Activated CD4-positive, CD25-positive, alpha-beta regulatory T cell (primary cell): ENCODE measurements at places on chromosomes 13 and 19.

DNA sequence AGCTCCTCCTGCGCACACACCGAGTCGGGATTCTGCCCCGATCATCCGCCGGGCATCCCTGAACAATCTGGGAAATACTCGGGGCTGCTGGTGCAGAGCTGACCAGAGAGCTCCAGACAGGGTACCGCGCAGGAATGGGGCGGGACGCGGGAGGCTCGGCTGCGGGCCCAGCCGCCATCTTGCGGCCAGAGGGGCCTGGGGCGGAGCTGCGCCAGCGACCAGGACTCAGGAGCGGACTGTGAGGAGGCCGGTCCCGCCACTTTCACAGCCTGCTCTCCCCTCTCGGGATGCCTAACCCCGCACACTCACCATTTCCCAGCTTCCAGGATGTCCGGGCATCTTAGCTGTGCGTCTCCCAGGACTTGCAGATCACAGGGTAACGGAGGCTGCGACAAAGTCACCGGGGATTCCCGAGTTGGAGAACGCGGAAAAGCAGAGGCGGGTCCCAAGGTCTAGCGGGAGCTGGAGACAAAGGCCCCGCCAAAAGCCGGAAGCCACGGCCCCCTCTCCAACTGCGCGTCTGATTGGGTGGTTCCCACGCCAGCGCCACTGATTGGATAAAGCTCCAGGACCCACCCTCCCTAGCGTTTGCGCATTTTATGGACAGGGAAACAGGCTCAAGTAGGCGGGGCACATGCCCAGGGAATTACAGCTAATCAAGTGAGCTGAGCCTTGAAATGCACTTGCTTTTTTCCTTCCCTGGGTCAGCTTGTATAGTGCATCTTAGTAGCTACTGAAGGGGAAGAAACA, 15.8 kb upstream of the ZNF43 start:
- peak; percentile 76 for DNase-seq

DNA sequence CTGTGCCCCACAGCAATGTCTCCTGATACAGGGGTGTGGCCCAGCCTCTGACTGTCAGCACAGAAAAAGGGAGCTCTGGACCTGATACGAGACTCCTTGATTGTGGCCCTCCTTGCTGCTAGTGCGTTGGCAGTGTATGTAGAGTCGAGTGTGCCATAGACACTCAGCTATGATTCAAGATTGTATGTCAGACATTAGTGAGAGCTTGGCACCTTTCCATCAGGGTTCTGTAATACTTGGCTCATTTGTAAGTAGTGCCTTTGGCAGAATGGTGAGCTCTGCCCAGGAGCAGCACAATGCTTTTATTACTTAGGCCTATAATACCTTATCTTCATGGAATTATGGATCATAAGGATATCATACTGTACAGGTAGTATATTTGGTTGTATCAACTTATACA, 83.4 kb downstream of the ATP8A2 start:
- no peak for DNase-seq

DNA sequence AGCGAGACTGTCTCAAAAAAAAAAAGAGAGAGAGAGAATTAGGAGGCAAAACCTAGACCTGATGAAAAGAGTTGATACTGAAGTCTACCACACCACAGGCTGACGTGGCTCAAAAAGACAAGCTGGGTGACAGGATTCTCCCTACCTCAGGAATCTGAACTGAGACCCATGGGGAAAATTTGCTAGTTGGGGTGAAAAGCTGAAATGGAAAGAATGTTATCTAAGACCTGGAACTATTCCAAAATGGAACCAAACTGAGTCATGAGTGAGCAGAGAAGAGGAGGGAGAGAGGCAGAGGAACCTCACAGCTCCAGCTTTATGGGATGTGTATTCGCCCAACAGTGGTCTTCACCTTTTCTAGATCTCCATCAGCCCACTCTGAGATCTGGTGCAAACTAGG, 11.7 kb downstream of the SMG9 start:
- no peak for DNase-seq

GRCh38 chr13:29849731-29850212, 645 bp downstream of the UBL3 start:
- DNase-seq = peak; percentile 3

DNA sequence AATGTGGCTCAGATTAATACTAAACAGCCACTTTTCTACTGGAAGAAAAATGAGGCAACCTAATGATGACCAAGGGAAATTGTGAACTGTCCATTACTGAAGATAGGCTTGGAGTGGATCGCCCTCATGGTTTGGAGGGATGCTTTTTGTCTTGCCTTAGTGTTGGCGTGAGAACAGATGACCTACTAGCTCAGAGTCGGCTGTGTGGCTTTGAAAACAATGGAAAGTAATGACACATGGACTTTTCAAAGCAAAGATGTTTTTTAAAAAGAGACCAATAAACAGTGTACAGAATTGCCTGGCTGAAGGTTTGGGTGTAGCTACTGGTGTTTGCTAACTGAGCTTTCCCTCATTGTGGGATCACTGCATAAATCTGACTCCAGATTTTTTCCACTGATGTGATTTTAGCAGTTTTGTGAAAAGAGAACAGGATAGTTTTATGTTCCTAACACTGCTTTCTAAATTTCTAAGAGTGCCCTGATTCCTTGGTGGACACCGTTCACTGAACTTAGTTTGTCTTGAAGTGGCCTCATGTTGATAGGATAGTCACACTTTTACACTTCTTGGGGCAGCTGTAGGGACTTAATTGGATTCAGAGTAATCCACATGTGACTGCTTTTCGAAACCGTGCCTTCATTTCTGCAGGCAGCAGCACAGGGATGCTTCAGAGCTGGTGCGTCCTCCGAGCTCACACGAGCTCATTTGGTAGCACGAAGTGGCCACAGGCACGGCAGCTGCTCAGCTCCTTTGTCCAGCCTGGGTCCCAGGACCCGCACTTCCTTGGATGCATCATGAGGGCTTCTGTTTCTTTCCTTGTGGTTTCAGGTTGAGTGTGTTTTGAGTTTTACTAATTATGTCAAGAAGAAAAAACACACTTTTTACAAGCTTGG, 4.3 kb downstream of the CEBPG start:
- DNase-seq = no peak

GRCh38 chr19:5492281-5492634, 37.0 kb downstream of the ZNRF4 start:
- DNase-seq = no peak

- DNase-seq = no peak
Measured at GRCh38 chr13:41691274-41691673, 233.9 kb downstream of the RGCC start.
